ENCODE measurements at places on chromosomes 7 and 10. TPM values are rescaled to one million over a fixed set of nuclear protein-coding genes. Genes with fewer than 3 reads are reported as not detected.

Gene LIPK
- total RNA-seq = not detected

Gene GRK5
- total RNA-seq = 45.9 TPM

Gene PON3
- not detected for total RNA-seq

Gene NCF1
- not detected for total RNA-seq

Gene CALML5
- total RNA-seq = not detected

Gene SPACDR
- not detected for total RNA-seq

DNA sequence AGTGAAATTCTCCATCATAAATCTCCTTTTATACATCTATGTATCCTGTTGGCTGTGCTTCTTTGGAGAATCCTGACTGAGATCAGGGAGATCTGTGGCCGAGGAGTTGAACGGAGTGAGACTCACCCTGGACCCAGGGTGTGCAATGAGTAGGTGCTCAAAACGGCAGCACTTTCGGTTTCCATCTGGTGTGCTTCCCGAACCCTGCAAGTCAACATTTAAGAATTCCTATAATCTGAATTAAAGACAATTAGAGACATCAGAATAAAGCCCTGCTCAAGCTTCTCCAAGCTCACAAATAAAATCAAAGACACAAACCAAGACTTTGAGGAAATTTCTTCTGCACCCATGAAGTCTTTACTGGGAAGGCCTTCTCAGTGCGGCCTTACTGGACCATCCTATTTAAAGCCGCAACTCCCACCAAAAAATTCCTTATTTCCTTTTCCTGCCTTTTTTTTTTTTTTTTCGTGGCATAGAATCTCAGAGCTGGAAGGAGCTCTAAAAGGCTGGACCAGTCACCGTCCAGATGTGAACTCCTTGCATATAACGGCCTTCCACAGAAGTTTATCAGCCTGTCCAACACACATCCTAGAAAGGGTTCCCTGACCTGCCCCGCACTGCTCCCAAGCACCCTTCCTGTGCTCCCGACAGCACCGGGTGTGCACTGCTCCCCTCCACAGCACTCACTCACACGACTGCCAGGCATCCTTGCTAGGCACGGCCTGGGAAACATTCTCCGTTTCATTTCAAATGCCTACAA lies 29.7 kb downstream of the GNA12 start:
- peaks cover 91% of the 10 kb centered on the region for H3K4me1 ChIP-seq
- no peak for DNase-seq
- peaks cover 7% of the 10 kb centered on the region for H3K36me3 ChIP-seq

DNA sequence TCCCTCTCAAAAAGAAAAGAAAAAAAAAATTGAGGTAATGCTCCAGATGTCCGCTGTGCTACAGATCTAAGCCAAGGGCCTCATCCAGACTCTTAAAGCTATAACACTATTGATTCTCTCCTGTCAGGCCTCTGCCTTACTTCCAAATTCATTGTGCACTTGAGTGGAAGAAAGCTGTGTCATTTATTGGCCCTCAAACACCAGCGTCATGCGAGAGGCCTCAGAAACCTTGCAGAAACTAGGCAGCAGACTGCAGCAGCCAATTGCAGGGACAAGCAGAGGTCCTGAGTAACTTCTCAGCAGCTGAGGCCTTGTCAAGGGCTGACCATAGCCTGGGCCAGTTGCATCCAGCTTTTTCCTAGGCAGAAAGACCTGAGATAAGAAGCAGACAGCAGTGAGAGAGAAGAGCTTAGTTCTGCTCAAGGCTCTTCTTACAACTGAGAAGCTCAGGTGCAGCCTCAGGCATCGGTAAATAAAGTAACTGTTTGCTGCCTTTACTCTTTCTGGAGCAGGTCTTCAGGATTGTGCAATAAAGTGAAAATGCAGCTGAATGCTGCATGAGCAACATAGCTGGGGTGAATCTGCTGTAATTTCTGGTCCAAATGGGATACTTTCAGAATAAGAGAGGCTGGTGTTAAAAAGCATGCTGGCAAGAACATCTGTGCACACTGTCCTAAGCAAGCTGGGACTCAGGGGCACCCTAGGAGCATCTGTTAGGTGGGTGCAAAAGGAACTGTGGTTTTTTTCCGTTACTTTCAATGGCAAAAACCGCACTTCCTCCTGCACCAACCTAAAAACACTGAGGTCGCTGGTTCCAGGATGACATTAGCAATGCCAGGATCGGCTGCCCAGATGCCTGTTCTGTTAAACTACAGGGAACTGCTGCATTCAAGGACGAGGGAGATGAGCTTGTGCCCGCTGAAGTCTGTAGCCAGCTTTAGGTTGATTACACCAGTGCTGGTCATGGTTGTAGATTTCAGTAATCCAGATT lies 181.8 kb upstream of the PFKP start:
- H3K4me3 ChIP-seq = no peak overlapping the region
- peaks cover 38% of the 10 kb centered on the region for H3K27me3 ChIP-seq
- H3K27ac ChIP-seq = no peak overlapping the region
- DNase-seq = peak; percentile 36

- H3K27me3 ChIP-seq = peaks cover 5% of the 10 kb centered on the region
- no peak overlapping the region for H3K27ac ChIP-seq
- DNase-seq = no peak
- H3K36me3 ChIP-seq = no peaks in the 10 kb centered on the region
- no peak overlapping the region for H3K4me3 ChIP-seq
Observed at GRCh38 chr10:28020993-28021982, 22.4 kb upstream of the ODAD2 start.

- H3K4me3 ChIP-seq = no peak overlapping the region
- H3K27ac ChIP-seq = no peak overlapping the region
- no peaks in the 10 kb centered on the region for H3K36me3 ChIP-seq
- H3K27me3 ChIP-seq = peaks cover 18% of the 10 kb centered on the region
- no peak for DNase-seq
Observed at GRCh38 chr7:36315309-36315944, 74.2 kb upstream of the ANLN start.

DNA sequence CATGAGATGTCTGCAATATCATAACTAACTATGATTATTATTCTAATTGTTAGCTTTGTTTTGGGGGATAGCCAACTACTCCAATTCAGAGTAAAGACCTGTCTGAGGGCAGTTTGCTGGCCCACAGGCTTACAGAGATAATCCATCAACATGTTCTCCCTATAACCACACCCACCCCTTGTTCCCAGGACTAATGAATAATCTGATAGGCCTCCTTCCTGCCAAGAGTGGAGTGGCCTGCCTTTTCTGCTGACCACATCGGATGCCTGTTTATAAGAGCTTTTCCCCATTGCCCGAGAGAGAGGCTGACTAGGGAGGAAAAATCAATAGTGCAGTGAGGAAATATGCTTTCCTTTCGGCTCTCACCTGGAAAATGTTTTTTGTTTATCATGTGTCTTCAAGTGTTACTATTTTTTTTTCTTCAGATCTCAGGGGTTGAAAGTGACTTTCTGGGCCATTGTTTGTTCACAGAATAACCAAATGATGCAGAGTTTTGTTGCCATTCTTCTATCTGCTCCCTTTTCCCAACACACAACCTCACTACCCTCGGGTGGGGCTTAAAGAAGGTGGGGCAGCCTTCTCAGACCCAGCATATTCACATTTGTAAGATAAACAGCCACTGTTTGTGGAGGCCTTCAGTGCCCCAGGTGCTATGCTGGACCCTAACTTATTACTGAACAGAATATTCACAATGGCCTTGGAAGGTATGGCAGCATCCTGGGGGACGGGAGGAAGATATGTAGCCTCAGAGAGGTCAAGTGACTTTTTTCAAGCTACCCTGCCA lies 38.4 kb downstream of the PLPP4 start:
- H3K4me1 ChIP-seq = no peaks in the 10 kb centered on the region
- H3K36me3 ChIP-seq = no peaks in the 10 kb centered on the region
- H3K27ac ChIP-seq = no peak overlapping the region
- DNase-seq = peak; percentile 51
- no peaks in the 10 kb centered on the region for H3K27me3 ChIP-seq

- H3K36me3 ChIP-seq = no peaks in the 10 kb centered on the region
- no peak overlapping the region for H3K27ac ChIP-seq
- DNase-seq = no peak
- H3K4me1 ChIP-seq = peaks cover 2% of the 10 kb centered on the region
- H3K27me3 ChIP-seq = no peaks in the 10 kb centered on the region
Observed at GRCh38 chr7:109956916-109957315, 1134.0 kb upstream of the LRRN3 start.

GRCh38 chr7:159010411-159010810 lies 134.3 kb downstream of the VIPR2 start:
- peaks cover 6% of the 10 kb centered on the region for H3K27me3 ChIP-seq
- H3K4me1 ChIP-seq = peaks cover 28% of the 10 kb centered on the region
- DNase-seq = no peak
- no peak overlapping the region for H3K4me3 ChIP-seq
- H3K27ac ChIP-seq = no peak overlapping the region

GRCh38 chr7:15781944-15782343 lies 95.5 kb upstream of the MEOX2 start:
- no peaks in the 10 kb centered on the region for H3K27me3 ChIP-seq
- no peak overlapping the region for H3K4me3 ChIP-seq
- no peak overlapping the region for H3K27ac ChIP-seq
- H3K4me1 ChIP-seq = peaks cover 21% of the 10 kb centered on the region
- DNase-seq = no peak

- H3K27me3 ChIP-seq = peaks cover 13% of the 10 kb centered on the region
- peaks cover 10% of the 10 kb centered on the region for H3K36me3 ChIP-seq
- no peak overlapping the region for H3K4me3 ChIP-seq
- H3K27ac ChIP-seq = no peak overlapping the region
- no peak for DNase-seq
Observed at GRCh38 chr7:101201695-101202602, 1.1 kb upstream of the MOGAT3 start.

GRCh38 chr10:19929506-19930140 lies 113.4 kb downstream of the PLXDC2 start:
- no peak for DNase-seq
- peak overlapping the region; percentile 69 for H3K27ac ChIP-seq
- peaks cover 38% of the 10 kb centered on the region for H3K4me1 ChIP-seq
- H3K27me3 ChIP-seq = no peaks in the 10 kb centered on the region

- no peak overlapping the region for H3K4me3 ChIP-seq
- peaks cover 10% of the 10 kb centered on the region for H3K27me3 ChIP-seq
- no peak overlapping the region for H3K27ac ChIP-seq
- peak; percentile 86 for DNase-seq
- H3K36me3 ChIP-seq = no peaks in the 10 kb centered on the region
Observed at GRCh38 chr7:71752171-71752935, 620.4 kb downstream of the GALNT17 start.

GRCh38 chr7:135770139-135770710 lies 21.6 kb upstream of the FAM180A start:
- no peak overlapping the region for H3K4me3 ChIP-seq
- H3K27me3 ChIP-seq = peaks cover 4% of the 10 kb centered on the region
- no peak for DNase-seq
- H3K36me3 ChIP-seq = no peaks in the 10 kb centered on the region

GRCh38 chr7:99031496-99031895 lies 112.4 kb downstream of the SMURF1 start:
- no peaks in the 10 kb centered on the region for H3K27me3 ChIP-seq
- H3K27ac ChIP-seq = peak overlapping the region; percentile 87
- peaks cover 58% of the 10 kb centered on the region for H3K36me3 ChIP-seq
- no peak overlapping the region for H3K4me3 ChIP-seq

DNA sequence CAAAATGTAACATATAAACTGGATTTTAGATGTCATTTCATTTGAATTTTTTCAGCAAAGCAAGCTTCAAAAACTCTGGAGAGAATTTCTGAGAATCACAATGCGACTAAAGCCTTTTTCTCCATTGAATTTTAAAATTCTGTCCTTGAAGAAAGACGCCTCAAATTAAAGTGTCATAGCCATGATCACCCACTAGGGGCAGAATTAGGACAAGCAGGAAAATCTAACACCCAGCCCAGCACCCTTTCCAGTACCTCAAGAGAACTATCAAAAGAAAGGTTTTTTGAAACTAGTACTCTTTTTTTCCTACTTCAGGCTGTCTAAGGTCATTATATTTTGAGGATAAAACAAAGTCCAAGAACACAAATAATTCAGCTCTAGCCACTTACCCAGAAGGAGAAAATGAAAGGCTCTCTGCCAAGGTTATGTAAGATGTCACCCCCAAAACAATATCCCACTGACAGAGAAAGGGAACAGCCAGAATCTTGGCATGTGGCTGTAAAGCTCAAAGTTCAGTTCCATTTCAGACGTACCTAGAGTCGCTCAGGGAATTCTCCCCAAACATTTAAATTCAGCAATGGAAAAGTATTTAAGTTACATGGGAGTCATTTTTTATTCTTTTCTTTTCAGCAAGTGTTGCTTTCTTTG lies 299.4 kb downstream of the SNX13 start:
- H3K36me3 ChIP-seq = peaks cover 12% of the 10 kb centered on the region
- H3K4me3 ChIP-seq = no peak overlapping the region
- peaks cover 47% of the 10 kb centered on the region for H3K4me1 ChIP-seq
- peak overlapping the region; percentile 48 for H3K27ac ChIP-seq

DNA sequence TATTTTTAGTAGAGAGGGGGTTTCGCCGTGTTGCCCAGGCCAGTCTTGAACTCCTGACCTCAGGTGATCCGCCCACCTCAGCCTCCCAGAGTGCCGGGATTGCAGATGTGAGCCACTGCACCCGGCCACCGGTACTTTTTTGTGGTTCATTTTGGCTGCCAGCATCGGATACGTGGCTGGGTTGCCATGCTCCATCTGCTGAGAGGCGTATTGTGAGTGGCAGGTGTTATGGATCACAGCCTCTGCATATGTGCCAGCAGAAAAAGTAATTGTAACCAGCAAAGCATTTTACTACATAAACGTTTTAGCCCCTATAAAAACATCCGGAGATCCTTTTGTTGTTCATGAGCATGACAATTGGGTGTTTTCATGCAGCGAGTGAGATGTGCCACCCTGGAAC lies 7.1 kb downstream of the FOXK1 start:
- H3K27ac ChIP-seq = no peak overlapping the region
- H3K36me3 ChIP-seq = peaks cover 4% of the 10 kb centered on the region
- H3K4me3 ChIP-seq = no peak overlapping the region
- H3K27me3 ChIP-seq = no peaks in the 10 kb centered on the region
- DNase-seq = no peak

DNA sequence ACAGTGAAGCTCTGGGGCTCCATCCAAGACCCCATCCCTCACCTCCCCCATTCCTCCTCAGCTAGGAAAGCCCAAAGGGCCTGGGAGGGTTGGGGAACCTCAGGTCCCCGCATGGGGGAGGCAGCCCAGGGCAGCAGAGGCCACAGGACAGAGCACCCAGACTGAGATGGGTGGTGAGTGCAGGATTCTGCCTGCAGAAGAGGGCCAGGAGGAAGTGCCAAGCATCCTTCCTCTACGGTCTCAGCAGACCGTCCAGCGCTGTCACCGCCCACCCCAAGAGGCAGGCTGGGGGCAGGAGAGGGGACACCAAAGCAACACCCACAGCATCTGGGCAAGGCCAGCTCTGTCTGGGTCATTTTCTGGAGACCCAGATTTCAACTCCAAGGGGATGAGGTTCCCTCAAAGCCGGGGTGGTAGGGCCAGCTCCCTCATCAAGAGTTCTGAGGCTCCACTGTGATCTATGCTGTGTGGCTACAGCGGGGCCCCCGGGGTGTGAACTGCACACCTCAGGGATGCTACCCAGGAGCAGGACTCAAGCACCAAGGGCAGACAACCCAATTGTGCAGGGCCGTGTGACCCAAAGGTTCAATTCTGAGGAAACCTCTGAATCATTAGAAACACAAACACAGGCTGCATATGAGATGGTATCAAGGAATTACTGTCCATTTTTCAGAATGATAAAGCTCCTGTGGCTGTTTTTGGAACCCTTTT lies 46.8 kb downstream of the CAMK2B start:
- no peak overlapping the region for H3K27ac ChIP-seq
- H3K4me1 ChIP-seq = no peaks in the 10 kb centered on the region
- no peaks in the 10 kb centered on the region for H3K36me3 ChIP-seq
- H3K4me3 ChIP-seq = no peak overlapping the region

GRCh38 chr10:3811291-3811870 lies 26.4 kb upstream of the KLF6 start:
- H3K4me3 ChIP-seq = peak overlapping the region; percentile 60
- no peaks in the 10 kb centered on the region for H3K27me3 ChIP-seq
- no peak for DNase-seq
- peaks cover 16% of the 10 kb centered on the region for H3K4me1 ChIP-seq
- no peaks in the 10 kb centered on the region for H3K36me3 ChIP-seq

Data from osteocyte (in vitro differentiated cells).